MG63 (cell line): ENCODE measurements at places on chromosomes 2 and 18. TPM values are rescaled to one million over a fixed set of nuclear protein-coding genes. Genes with fewer than 3 reads are reported as not detected.

DPP4 gene
- 0.53 and 0.76 TPM in 2 replicates for total RNA-seq

INHA gene
- total RNA-seq = not detected in 2 replicates

TTR gene
- total RNA-seq = not detected in 2 replicates

HOXD4 gene
- 0.26 TPM in 1 of 2 replicates, not detected in the other for total RNA-seq

RNU2-63P gene
- not detected in 2 replicates for total RNA-seq
